ENCODE measurements at places on chromosomes 12 and 14. TPM values are rescaled to one million over a fixed set of nuclear protein-coding genes. Genes with fewer than 3 reads are reported as not detected.

The SPATA7 gene
- 9.6 TPM for total RNA-seq

The PPP1R1A gene
- total RNA-seq: 10.8 TPM

The PKP2 gene
- total RNA-seq: 16.2 TPM

The OR4E2 gene
- total RNA-seq: not detected

The FOXJ2 gene
- total RNA-seq: 24.8 TPM

The SPX gene
- total RNA-seq: not detected

The SDSL gene
- total RNA-seq: not detected

The CDC42BPB gene
- total RNA-seq: 105 TPM

The GUCY2C gene
- total RNA-seq: 0.74 TPM

The NFATC4 gene
- 47.9 TPM for total RNA-seq

The GPRC5A gene
- total RNA-seq: 26.8 TPM

The SPIC gene
- total RNA-seq: not detected

The VRTN gene
- total RNA-seq: not detected

The PZP gene
- total RNA-seq: not detected

The C12orf60 gene
- total RNA-seq: 0.74 TPM

The HOTAIR gene
- not detected for total RNA-seq

The TCL1B gene
- total RNA-seq: not detected

The ETFBKMT gene
- total RNA-seq: 0.98 TPM

The ARHGAP5 gene
- 90.6 TPM for total RNA-seq

The IQSEC3 gene
- 1.7 TPM for total RNA-seq
